ENCODE measurements at places on chromosomes 1 and 21.
A peak's percentile ranks its signal among the peaks of the same experiment; 100 is the strongest.

- DNase-seq = no peak
Observed at GRCh38 chr1:22284906-22285548, 142.1 kb upstream of the WNT4 start.

DNA sequence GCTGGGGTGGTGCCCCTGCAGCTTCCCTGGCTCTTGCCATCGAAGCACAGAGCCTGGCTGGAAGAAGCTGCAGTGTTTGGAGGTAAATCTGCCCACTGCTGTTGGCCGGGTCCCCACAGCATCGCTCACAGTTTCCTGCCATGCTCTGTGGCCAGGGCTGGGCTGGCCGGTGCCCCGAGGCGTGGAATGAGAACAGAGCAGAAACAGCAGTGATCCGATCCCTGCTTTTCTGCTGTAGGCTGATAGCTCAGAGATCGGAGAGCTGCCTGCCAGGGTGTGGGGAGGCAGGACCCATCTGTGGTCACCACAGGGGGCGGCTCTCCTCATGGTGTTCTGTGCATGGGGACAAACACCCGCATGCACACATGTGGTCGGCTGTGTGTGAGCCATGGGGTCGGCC lies 11.5 kb downstream of the SLC45A1 start:
- DNase-seq = no peak

DNA sequence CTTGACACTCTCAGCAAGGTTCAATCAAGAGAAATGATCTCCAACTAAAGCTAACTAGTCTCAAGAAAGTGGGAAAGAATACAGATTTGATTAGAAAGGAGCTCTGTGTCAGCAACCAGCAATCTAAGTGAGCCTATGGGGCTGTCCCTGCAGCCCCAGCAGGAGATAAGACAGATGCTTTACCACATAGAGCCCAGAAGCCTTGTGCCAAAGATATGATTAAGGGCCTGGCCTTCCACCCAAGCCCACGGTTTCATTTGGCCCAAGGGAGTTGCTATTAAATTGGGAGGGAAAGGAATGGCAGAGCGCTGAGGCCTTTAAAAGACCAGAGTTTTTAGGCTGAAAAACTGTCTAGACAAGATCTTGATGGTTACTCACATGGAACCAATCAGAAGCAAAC lies 74.8 kb downstream of the HLCS start:
- peak; percentile 87 for DNase-seq

DNA sequence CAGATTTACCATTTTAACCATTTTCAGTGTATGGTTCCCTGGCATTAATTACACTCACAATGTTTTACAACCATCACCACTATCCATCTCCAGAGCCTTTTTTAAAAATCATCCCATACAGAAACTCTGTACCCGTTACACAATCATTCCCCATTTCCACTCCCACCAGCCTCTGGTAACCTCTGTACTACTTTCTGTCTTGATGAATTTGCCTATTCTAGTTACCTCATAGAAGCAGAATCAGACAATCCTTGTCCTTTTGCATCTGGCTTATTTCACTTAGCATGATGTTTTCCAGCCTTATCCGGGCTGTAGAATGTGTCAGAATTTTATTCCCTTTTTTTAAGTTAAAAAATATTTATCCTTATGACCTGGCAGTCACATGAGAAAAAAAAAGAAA lies 33.0 kb downstream of the PGM1 start:
- no peak for DNase-seq

- DNase-seq = no peak
Observed at GRCh38 chr1:85144351-85144750, 56.5 kb downstream of the SYDE2 start.

DNA sequence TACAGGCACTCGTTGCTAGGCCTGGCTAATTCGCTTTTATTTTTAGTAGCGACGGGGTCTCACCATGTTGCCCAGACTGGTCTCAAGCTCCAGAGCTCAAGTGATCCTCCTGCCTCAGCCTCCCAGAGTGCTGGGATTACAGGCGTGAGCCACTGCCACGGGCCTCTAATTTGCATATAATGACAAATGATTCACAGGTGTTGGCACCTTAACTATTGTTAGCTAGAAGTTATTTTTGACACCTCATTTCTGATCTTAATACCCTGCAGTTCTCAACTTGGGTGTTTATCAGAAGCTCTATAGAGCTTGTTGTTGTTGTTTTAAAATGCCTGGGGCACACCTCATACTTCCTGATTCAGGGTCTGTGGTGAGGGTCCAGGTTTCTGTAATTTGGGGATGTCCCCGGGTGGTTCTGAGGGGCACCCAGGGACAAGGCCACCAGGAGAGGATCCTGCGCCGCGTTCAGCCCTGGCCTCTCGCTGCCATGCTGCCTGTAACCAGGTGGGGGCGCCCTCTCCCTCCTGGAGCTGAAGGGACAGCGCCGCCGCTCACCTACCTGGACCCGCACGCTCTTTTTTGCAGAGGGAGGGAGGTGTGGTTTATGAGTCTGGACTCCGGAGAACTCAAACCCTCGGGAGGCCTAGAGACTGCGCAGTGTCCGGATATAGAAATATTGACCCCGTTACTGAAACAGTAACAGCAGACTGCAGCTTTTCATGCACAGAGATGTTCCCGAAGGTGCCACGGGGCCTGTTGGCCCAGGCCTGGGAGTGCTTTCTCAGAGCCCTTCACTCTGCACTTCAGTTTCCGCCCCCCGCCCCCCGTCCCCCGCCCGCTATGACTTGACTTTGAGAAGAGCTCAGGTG lies 23.0 kb upstream of the NEK2 start:
- DNase-seq = peak; percentile 83

DNA sequence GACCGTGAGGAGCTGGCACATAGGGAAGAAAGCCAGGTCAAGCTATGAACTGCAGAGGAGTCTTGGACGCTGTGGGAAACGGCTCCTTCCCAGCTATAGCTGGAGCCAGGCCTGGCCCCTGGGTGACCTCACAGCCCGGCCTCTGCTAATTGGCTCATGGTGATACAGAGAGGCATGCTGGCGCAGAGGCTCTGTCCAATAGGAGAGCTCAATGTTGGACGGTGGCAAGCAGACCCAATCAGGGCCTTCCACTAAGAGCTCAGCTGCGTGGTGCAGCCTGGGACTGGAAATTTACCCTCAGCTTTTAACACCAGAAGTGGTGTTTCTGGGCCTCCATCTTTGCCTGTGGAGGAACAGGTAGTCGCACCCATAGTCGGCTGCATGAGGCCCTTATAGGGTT lies 64.4 kb upstream of the GRHL3 start:
- DNase-seq = no peak
